ENCODE measurements at places on chromosomes 12 and 14. TPM values are rescaled to one million over a fixed set of nuclear protein-coding genes. Genes with fewer than 3 reads are reported as not detected.

CELA1 gene
- not detected for total RNA-seq

CD4 gene
- total RNA-seq = 14.2 TPM

ADCY4 gene
- 32.7 TPM for total RNA-seq

NTF3 gene
- 1.7 TPM for total RNA-seq

EML5 gene
- 0.49 TPM for total RNA-seq

AHNAK2 gene
- 180 TPM for total RNA-seq

NUDT14 gene
- total RNA-seq = 11.0 TPM

EEA1 gene
- 59.2 TPM for total RNA-seq

Data from vagina (tissue), 2 donors.